ENCODE measurements at places on chromosomes 11 and 22.

- DNase-seq = peak; percentile 23
Measured at GRCh38 chr11:13384908-13385640, 77.9 kb downstream of the BTBD10 start.

GRCh38 chr11:118295199-118295598, 9.3 kb upstream of the CD3E start:
- DNase-seq = no peak

DNA sequence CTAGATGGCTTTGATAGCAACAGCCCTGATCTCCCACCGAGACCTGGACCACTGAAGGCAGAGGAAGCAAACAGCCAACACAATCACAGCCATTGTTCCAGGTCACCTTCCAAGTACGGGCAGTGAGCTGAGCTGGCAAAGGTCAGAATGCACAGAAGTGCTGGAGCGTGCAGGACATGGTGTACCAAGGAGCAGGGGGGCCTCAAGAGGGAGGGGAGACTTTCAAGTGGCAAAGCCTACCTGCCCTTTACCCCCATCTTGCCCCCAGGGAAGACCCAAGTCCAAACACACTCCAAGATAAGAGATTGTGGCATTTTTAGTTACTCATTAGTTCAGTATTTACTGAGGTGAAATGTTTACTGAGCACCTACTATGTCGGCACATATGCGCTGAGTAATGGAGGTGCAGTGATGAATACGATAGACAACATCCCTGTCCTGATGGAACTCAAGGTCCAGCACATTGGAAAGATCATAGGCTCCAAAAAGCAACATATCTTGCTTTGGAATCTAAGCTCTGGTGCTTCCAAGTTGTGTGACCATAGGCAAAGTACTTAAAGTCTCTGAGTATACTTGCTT, 26.0 kb upstream of the TTC12 start:
- DNase-seq = no peak

DNA sequence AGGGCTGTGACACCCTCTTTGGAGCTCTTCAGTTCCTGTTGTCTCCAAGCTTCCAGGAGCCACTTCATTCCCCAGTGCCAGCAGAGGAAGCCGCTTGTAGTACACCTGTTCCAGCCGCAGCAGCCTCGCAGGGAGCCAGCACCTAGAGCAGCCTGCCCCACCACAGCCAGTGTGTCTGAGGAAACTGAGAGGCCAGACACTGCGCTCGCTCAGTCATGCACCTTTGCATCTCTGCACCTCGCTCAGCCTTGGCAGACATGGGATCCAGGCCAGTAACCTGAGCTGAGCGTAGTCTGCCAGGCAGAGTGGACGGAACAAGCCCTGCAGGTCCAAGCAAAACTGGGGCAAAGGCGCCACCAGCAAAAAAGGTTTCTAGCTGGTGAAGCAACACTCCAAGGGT, 1072.1 kb downstream of the JRKL start:
- DNase-seq = no peak

DNA sequence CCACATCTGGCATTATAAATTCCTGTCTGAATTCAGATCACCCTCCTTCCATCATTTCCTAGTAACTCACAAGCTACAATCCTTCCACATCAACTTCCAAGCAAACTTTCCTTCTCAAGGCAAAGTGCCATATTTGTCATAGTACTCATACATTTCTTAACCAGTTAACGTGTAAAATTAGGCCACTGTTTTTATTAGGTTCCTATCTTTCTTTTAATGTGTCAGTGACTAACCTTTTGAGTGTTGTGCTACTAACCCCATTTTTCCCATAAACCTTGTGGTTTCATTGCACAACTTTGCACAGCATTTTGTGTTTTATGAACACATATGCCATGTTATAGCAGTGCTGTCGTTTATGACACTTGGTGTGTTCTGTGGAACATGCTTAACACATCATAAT, 90.1 kb downstream of the KIF18A start:
- DNase-seq = no peak

- no peak for DNase-seq
Measured at GRCh38 chr11:7595016-7595866, 78.1 kb downstream of the CYB5R2 start.

DNA sequence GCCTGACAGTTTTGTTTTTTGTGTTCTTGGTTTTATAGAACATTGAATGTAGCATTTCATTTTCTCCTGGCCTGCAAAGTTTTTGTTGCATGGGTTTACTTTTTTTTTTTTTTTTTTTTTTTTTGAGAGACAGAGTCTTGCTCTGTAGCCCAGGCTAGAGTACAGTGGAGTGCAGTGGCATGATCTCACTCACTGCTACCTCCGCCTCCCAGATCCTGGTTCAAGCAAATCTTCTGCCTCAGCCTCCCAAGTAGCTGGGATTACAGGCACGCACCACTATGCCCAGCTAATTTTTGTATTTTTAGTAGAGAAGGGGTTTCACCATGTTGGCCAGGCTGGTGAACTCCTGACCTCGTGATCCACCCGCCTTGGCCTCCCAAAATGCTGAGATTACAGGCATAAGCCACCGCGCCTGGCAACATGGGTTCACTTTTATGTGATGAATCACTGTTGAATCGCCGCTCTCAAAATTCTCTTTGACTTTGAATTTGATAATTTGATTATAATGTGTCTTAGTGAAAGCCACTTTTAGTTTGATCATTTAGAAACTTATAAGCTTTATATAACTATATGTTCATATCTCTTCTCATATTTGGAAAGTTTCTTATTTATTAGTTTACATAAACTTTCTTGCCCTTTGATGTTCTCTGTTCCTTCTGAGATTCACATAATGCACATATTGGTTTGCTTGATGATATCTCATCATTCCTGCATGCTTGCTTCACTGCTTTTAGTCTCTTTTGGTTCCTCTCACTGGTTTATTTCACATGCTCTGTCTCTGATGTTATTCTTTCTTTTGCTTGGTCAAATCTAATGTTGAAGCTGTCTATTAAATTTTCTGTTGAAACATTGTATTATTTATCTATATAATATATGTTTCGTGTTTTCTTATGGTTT, 589.0 kb upstream of the CNTN5 start:
- DNase-seq = no peak

- DNase-seq = no peak
Measured at GRCh38 chr11:117759305-117759704, 37.7 kb downstream of the DSCAML1 start.

GRCh38 chr22:22546490-22546889, 12.6 kb downstream of the PRAME start:
- no peak for DNase-seq

DNA sequence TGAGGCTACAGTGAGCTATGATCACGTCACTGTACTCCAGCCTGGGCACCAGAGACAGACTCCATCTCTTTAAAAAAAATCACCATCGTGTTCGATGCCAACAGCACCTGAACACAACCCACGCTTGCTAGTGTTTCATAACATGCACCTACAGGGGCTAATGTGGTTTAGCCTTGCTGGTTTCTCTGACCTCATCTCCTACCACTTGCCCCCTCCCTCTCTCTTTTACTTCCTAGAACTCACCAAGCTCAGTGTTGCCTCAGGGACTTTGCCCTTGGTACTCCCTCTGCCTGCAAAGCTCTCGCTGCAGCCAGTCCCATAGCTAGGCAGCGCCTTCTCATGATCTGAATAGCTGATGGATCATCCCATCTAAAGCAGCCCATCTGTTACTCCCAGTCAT, 99.8 kb downstream of the FBXO7 start:
- DNase-seq = no peak

GRCh38 chr11:1349327-1350041, 40.1 kb upstream of the TOLLIP start:
- no peak for DNase-seq

- peak; percentile 78 for DNase-seq
Measured at GRCh38 chr22:49305214-49305965, 522.3 kb downstream of the BRD1 start.

DNA sequence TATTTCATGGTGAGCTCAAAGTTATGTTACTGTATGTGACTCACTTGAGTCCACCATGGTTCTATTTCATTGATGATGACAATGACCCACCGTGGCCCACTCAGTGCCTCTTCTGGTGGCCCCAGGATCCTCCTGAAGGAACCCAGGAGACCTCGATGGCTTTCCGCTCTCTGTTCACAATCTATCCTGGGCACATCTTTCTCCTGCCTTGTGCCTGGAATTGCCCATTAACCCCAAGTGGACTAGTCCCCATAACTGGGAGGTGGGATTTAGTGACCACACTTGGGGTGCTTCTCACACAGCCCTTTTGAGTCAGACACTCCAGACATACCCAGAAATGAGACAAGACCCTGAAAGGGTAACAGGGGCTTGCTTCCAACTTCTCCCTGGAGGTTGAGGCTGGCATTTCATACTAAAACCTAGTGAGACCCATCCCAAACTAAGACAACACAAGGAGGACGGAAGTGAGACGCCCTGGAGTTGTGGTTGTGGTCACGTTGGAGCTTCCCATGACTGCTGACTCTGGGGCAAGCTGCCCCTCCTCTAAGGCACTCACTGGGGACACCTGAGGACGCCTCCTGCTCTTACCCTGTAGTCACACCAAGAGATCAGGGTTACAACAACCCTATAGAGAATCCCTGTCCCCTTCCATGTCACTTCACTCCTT, 22.1 kb downstream of the IGLL5 start:
- DNase-seq = no peak

DNA sequence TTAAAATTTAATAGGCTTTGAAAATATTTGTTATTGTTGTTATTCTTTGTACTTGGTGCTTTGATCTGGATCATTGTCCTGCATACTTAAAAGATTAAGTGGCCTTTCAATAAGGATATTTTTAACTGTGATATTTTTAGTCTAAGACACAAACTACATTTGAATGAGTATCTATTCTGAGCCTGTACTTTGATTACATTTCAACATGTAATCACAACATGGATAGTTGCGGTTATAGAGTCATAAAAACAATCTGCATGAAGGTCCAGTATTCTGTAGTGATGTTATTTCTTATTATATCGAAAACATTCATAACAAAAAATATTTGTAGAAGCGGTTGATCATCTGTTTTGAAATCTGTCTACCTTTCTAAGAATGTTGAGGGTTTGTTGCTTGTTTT, 58.6 kb downstream of the HIPK3 start:
- DNase-seq = no peak

GRCh38 chr11:34977089-34977912, 60.9 kb downstream of the PDHX start:
- DNase-seq = no peak

GRCh38 chr11:68439355-68440065, 21.0 kb upstream of the PPP6R3 start:
- no peak for DNase-seq

GRCh38 chr11:10927538-10927937, 69.7 kb upstream of the ZBED5 start:
- DNase-seq = no peak

DNA sequence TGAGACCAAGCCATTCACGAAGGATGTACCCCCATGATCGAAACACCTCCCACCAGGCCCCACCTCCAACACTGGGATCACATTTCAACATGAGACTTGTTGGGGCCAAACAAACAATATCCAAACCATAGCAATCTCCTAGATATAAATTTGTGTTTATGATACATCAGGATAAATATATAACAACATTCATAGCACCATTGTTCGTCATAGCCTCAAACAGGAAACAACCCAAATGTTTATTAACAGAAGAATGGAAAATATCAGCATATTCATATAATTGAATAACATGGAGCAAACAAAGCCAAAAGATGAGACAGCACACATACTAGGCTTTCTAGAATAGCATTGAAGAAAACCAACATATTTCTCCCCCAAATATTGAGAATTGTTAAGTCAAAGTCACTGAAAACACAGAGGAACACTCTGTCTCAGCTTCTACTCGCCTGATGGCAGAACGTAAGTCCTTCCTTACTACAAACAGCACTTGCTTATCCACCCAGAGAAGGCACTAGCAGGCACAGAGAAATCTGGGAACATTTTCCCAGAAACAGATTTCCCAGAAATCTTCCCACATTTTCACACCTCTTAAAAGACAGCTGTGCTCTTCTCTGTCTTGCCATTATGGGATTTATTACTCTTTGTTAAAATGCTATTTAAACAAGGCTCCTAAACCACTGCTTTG, 8.1 kb upstream of the GDPD4 start:
- DNase-seq = no peak

DNA sequence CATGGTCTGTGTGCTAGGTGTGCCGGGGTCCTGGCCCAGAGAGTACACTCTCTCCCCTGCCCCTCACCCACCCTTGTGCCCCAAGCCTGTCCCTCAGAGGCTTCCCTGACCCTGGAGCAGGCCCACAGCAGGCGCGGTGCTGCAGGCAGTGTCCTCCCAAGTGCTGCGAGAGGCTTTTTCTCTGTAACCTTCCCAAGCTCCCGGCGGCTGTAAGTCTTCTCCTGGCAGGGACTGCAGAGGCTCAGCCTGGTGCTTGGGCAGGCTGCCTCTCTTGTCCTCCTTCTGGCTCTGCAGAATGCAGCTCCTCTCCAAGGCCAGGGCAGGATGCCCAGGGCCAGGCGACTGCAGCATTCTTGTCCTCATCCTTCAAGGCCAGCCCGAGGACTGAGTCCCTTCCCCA, 15.9 kb downstream of the RFPL1 start:
- DNase-seq = no peak

DNA sequence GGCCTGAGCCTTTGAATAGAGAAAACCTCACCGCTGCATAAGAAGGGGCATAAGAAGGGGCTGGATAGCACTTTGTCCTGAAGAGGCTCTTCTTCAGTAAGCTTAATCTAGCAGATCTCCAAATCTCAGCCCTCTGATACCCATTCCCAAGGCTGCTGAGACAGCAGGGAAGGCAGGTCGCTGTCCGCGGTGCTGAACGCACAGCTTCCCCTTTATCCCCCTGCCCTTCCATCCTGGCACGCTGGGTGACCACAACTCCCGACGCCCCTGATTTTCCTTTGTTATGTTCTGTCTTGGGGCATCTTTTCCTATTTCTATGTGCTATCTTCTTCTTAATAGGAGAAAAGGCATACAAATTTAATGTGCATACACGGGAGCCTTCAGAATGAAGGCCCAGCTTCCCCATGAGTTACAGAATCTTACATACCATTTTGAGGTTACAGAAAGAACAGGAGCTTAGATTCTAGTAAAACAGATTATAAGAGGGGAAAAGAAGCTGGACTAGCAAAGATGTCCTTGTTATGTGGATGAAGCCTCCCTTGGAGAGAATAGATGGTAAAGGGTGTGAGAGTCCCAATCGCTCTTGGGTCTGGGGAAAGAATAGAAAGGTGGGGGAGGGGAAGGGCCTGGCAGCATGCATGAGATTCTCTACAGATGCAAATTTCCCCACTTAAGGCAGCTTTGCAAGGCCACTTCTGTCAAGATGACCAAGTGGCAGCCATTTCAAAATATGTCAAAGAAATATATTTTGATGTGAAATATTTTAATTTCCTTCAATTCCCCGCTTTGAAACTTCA, 5.7 kb upstream of the SULT4A1 start:
- peak; percentile 84 for DNase-seq

- DNase-seq = no peak
Measured at GRCh38 chr11:79616392-79616851, 175.6 kb upstream of the TENM4 start.

DNA sequence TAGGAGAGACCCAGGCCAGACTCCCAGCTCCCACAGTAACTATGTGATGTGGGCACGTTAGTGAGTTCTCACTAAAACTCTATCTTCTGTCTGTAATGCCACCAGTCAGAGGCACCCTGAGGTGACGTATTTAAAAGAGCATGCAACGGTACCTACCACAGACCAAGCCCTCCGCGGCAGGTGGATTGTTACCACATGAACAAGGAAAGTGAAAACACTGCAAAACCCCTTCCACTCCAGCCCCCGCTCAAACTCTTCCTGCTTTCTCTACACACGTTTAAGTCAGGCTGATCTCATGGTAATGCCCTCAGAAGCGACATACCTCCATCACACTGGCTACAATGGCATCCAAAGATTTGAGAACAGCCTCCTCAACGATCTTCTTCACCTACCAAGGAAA, 36.7 kb downstream of the SERPIND1 start:
- no peak for DNase-seq

GRCh38 chr11:69525516-69526452, 44.3 kb downstream of the LINC01488 start:
- DNase-seq = no peak
